PC-3 (cell line): ENCODE measurements at places on chromosomes 4 and X.

- no peak for DNase-seq
These were observed 45.6 kb downstream of the TMEM154 start for GRCh38 chr4:152634110-152634760.

DNA sequence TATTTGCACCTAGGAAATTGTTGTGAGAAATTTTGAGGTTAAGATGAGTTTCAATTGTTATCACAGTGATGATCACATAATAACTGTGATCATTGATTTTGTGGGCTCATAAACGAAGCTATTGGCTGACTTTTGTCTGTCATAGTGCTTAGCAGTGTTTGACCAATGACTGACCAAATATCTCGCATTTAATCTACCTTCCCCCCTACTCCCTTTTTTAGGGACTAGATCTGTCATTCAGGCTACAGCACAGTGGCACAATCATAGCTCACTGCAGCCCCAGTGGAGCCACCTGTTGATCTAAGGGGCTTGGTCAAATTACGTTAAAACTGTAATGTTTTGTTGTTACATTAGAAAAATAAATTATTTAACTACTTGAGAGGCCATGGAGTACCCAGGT lies 1.5 kb downstream of the FUNDC2 start:
- DNase-seq = peak; percentile 29

- no peak for DNase-seq
These were observed 174.4 kb downstream of the FHIP1A start for GRCh38 chr4:151583157-151583914.

DNA sequence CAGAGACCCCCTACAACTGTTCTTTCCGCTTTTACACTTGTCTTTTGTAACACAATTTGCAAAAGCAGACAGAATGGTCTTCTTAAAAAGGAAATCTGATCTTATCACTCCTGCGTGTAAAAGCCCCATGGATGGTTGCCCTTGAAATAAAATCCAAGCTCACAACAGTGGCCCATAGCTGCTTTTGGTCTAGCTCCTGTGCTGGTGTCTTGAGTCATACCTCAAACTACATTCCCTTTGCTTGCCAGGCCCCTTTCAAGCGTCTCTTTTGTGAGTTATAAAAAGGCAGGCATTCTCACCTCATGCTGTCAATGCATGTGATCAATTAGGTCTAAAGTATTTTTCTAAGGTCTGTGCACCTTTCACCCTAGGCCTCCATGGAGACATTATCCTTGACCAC lies 27.6 kb downstream of the HPGD start:
- no peak for DNase-seq

- no peak for DNase-seq
These were observed 2.6 kb downstream of the UVSSA start for GRCh38 chr4:1349359-1350168.

GRCh38 chr4:14906805-14907204 lies 95.5 kb upstream of the CPEB2 start:
- DNase-seq = no peak

DNA sequence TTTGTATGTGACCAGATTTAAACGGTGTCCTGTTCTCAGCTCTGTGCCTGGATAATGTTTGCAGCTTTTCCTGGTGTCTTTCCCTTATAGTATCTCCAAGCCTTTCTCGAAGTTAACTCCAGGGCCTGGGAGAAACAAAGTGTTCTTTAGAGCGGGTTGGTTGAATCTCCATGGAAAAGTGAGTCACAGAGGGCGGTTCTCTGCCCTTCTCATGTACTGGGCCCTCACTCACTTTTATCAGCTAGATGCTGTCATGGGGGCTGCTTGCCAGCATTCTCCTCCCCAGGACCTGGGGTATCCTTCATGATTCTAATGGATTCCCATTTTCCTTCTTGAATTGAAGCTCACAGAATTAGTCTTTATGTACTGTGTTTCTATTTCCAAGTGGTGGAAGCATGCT lies 46.1 kb upstream of the MAGEC2 start:
- no peak for DNase-seq

DNA sequence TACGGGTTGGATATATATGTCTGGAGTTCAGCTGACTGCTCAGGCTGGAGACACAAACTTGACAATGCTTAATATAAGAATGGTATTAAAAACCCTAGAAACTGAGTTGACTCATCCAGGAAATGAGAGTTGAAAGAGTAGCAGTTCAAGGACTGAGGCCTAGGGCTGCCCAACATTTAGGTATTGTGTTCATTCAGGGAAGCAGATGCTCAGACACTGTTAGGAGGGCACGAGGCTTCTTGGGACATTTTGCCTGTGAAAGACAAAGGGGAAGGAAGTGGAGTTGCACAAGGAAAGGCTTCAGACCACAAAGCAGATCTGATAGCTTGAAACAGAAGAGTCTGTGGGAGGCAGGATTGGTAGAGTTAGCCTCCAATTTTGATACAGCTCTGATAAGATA lies 52.0 kb upstream of the HS3ST1 start:
- peak; percentile 30 for DNase-seq
